ENCODE measurements at places on chromosomes 3 and 15.

GRCh38 chr3:133230195-133230594, 169.7 kb upstream of the BFSP2 start:
- no peak for DNase-seq

DNA sequence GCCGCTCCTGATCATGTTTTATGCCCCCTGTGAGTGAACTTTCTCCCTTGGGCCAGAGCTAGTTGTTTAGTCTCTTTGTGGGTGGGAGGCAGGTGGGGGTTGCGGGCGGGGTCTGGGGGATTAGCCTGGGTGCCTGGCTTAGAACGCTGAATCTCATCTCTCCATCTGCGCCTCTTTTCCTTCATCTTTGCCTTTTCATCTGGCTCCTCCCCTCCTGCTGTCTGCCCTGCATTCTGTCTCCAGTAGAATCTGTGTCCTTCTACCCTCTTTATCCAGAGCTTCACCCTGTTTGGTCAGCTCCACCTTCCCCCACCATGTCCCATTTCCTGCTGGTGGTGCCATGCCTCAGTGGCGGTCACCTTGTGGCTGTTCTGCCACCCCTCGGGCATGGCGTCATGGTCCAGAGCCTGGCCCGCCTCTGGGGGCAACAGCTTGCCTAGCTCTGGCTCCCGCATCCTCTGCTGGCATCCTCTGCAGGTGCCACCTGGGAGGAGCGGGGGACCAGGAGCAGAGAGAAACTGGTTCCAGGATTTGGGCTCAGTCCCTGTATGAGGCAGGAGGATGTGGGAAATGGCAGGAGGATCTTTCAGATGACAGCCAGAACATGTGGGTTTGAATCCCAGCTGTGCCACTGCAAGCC, 44.3 kb downstream of the PDIA5 start:
- no peak for DNase-seq

DNA sequence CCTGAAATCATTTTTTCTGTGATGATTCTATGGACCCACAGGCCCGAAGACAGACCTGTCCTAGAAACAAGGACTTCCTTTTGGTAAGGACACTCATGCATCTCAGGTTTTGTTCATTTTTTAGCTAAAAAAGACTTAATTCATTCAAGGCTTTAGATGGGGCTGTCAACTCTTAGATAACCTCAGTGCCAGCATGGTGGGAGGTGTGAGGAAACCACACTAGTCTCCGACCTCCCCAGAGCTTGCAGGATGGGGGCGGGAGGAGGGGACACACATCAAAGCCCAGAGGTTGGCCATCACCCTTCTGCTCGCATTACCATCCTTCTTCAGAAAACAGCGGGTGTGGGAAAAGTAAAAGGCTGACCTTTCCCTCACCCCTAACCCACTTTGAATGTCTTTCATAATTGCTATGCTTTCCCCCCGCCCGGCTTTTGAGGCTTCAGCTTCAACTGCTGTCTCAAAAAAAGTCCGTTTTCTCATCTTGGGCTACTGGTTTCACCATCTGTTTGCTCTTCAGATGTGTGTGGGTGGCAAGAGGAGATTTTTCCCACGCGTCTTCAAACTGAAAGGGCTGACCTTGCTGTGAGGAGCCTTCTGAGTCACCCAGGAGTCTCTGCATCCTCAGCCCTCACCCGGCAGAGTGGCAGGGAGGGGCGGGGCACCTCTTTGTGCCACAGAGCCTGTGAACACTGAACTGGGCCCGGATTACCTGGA, 27.6 kb upstream of the CXCR6 start:
- peak; percentile 29 for DNase-seq

DNA sequence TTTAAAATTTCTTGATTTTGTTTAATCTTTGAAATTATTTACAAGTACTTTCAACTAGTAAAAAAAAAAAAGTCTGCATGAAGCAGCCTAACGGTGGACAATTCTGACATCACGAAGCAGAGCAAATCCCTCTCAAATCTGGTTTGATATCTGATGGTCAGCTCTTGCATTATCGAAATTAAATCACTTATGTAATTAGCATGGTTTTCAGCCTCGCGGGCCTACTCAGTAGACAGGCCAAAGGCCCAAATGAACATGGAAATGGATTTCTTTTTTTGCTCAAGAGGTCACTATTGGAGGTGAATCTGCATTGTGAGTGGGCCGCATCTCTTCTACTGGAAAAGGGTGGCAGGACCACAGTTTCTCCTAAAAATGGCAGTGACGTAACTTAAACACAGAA, 209.8 kb downstream of the NR2F2 start:
- no peak for DNase-seq
